ENCODE measurements at places on chromosomes 2 and 18. TPM values are rescaled to one million over a fixed set of nuclear protein-coding genes. Genes with fewer than 3 reads are reported as not detected.

DNA sequence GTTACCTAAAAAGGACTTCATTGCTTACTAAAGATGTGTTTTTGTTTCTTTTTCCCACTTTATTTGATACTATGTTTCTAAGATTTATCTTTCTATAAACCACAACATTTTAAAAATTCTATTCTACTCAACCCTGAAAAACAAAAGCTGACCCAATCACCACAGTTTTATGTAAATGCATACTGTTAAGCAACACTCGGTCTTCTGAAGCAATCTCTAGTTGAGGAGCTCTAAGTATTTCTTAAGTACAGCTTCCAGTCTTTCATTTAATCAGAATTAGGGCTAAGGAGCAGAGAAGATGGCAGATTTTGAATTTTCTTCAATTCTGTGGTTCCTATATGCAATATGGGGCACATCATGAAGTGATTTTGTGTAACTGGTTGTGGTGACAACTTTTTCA is 72.2 kb upstream of the SLC4A10 start:
- no peak overlapping the region for H3K4me3 ChIP-seq
- H3K36me3 ChIP-seq, result no peaks in the 10 kb centered on the region
- no peak overlapping the region for H3K27ac ChIP-seq
- DNase-seq, result no peak

- no peaks in the 10 kb centered on the region for H3K27me3 ChIP-seq
- H3K36me3 ChIP-seq, result peaks cover 8% of the 10 kb centered on the region
- no peak overlapping the region for H3K27ac ChIP-seq
- H3K4me3 ChIP-seq, result no peak overlapping the region
Measured at GRCh38 chr2:53854678-53855077, 5.1 kb downstream of the GPR75 start.

GRCh38 chr2:143524559-143525401 is 395.6 kb downstream of the ARHGAP15 start:
- H3K27ac ChIP-seq, result no peak overlapping the region
- H3K27me3 ChIP-seq, result no peaks in the 10 kb centered on the region
- H3K4me1 ChIP-seq, result peaks cover 16% of the 10 kb centered on the region
- no peak overlapping the region for H3K4me3 ChIP-seq
- DNase-seq, result no peak

- no peak overlapping the region for H3K27ac ChIP-seq
- no peak overlapping the region for H3K4me3 ChIP-seq
- H3K36me3 ChIP-seq, result no peaks in the 10 kb centered on the region
- no peaks in the 10 kb centered on the region for H3K27me3 ChIP-seq
- DNase-seq, result no peak
Measured at GRCh38 chr2:240074545-240074944, 21.2 kb upstream of the OR6B3 start.

DNA sequence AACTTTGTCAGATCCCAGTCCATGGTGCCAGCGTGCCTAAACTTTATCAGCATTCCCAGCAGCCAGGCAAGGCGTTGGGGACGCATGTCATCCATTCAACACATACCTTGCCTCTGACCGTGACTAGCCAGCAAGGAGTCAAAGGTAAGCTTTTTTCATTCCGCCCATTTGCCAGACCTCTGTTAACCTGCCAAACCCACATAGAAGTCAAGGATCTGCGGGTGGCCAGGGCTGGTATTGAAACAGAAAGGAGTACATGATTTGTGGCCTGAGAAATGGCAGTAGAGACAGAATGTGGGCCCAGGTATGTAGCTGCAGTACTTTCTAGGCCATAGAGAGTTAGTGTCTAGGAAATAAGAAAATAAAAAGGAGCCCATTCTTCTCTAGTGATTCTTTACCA is 240.2 kb downstream of the LTBP1 start:
- no peak overlapping the region for H3K4me3 ChIP-seq
- no peaks in the 10 kb centered on the region for H3K4me1 ChIP-seq
- H3K27me3 ChIP-seq, result no peaks in the 10 kb centered on the region
- H3K36me3 ChIP-seq, result no peaks in the 10 kb centered on the region
- H3K27ac ChIP-seq, result no peak overlapping the region
- no peak for DNase-seq

GRCh38 chr18:13300029-13300428 is 81.5 kb downstream of the LDLRAD4 start:
- no peaks in the 10 kb centered on the region for H3K36me3 ChIP-seq
- peaks cover 7% of the 10 kb centered on the region for H3K4me1 ChIP-seq
- H3K27ac ChIP-seq, result no peak overlapping the region
- H3K27me3 ChIP-seq, result no peaks in the 10 kb centered on the region
- DNase-seq, result no peak
- no peak overlapping the region for H3K4me3 ChIP-seq

GRCh38 chr18:35087726-35088125 is 46.5 kb downstream of the MAPRE2 start:
- H3K4me1 ChIP-seq, result no peaks in the 10 kb centered on the region
- no peaks in the 10 kb centered on the region for H3K27me3 ChIP-seq
- H3K27ac ChIP-seq, result no peak overlapping the region
- H3K36me3 ChIP-seq, result peaks cover 3% of the 10 kb centered on the region
- no peak overlapping the region for H3K4me3 ChIP-seq

DNA sequence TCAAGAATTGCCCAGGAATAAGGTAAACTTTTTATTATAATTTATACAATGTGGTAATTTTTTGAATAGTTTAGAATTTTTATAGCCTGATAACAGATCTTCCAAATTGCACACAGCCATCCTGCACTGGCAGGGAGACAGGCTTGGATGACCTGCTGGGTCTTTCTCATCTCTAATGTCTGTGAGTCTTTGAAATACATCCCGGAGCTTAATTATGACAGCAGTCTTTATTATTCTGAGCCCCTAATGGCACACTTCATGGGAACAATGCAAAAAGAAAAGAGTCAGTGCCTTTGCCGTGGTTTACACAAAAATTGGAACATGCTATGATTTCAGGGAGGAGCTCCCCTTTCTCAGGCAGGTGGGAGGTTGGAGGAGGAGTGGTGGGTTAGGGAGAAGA is 71.0 kb downstream of the TMEM182 start:
- H3K27ac ChIP-seq, result no peak overlapping the region
- H3K4me1 ChIP-seq, result no peaks in the 10 kb centered on the region
- no peaks in the 10 kb centered on the region for H3K27me3 ChIP-seq
- H3K4me3 ChIP-seq, result no peak overlapping the region
- DNase-seq, result no peak
- H3K36me3 ChIP-seq, result no peaks in the 10 kb centered on the region

GRCh38 chr2:187296869-187297268 is 151.2 kb downstream of the CALCRL start:
- H3K4me1 ChIP-seq, result no peaks in the 10 kb centered on the region
- H3K27me3 ChIP-seq, result no peaks in the 10 kb centered on the region
- H3K36me3 ChIP-seq, result no peaks in the 10 kb centered on the region
- no peak overlapping the region for H3K27ac ChIP-seq
- no peak for DNase-seq

- H3K4me1 ChIP-seq, result no peaks in the 10 kb centered on the region
- H3K27me3 ChIP-seq, result no peaks in the 10 kb centered on the region
- no peak for DNase-seq
- no peak overlapping the region for H3K4me3 ChIP-seq
- no peaks in the 10 kb centered on the region for H3K36me3 ChIP-seq
Measured at GRCh38 chr2:116754381-116755101, 1060.0 kb upstream of the DDX18 start.

GRCh38 chr18:61699397-61700110 is 193.3 kb downstream of the RNF152 start:
- H3K4me3 ChIP-seq, result no peak overlapping the region
- peaks cover 2% of the 10 kb centered on the region for H3K27me3 ChIP-seq
- H3K27ac ChIP-seq, result no peak overlapping the region
- H3K4me1 ChIP-seq, result no peaks in the 10 kb centered on the region
- no peaks in the 10 kb centered on the region for H3K36me3 ChIP-seq
- no peak for DNase-seq

DNA sequence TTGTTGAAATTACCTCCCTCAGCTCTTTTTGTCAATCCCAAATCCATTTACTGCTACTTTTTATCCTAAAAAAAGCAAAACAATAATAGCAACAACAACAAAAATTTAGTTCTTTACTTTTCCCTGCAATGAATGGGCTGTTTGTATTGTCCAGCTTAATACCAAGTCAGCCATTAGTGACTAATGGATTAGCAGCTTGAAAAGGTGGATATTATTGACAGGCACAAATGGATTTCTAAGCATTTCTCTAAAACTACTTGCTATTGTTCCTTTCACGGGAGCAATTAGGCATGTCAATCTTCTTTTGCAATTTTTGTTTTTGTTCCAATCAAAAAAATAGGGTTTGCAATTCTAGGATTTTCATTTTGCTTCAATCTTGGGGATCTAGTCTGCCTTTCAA is 32.1 kb upstream of the SPAG16 start:
- no peak overlapping the region for H3K27ac ChIP-seq
- H3K36me3 ChIP-seq, result no peaks in the 10 kb centered on the region
- no peak for DNase-seq
- no peak overlapping the region for H3K4me3 ChIP-seq
- H3K4me1 ChIP-seq, result peaks cover 4% of the 10 kb centered on the region

GRCh38 chr2:62727259-62727867 is 21.9 kb downstream of the EHBP1 start:
- DNase-seq, result no peak
- no peak overlapping the region for H3K4me3 ChIP-seq
- no peak overlapping the region for H3K27ac ChIP-seq
- no peaks in the 10 kb centered on the region for H3K36me3 ChIP-seq
- H3K27me3 ChIP-seq, result no peaks in the 10 kb centered on the region

GRCh38 chr2:235757212-235757611 is 263.4 kb downstream of the AGAP1 start:
- H3K27me3 ChIP-seq, result no peaks in the 10 kb centered on the region
- no peak for DNase-seq
- H3K4me3 ChIP-seq, result no peak overlapping the region
- H3K36me3 ChIP-seq, result no peaks in the 10 kb centered on the region

- no peaks in the 10 kb centered on the region for H3K36me3 ChIP-seq
- H3K4me3 ChIP-seq, result no peak overlapping the region
- no peaks in the 10 kb centered on the region for H3K27me3 ChIP-seq
- H3K4me1 ChIP-seq, result no peaks in the 10 kb centered on the region
- no peak overlapping the region for H3K27ac ChIP-seq
- no peak for DNase-seq
Measured at GRCh38 chr2:234719116-234719716, 222.3 kb upstream of the ARL4C start.

GRCh38 chr18:52343138-52343537 is 3.1 kb downstream of the DCC start:
- H3K27ac ChIP-seq, result no peak overlapping the region
- H3K4me1 ChIP-seq, result no peaks in the 10 kb centered on the region
- no peaks in the 10 kb centered on the region for H3K36me3 ChIP-seq
- H3K4me3 ChIP-seq, result no peak overlapping the region
- DNase-seq, result no peak

- no peaks in the 10 kb centered on the region for H3K36me3 ChIP-seq
- H3K27ac ChIP-seq, result no peak overlapping the region
- DNase-seq, result no peak
- peaks cover 10% of the 10 kb centered on the region for H3K4me1 ChIP-seq
- H3K27me3 ChIP-seq, result no peaks in the 10 kb centered on the region
Measured at GRCh38 chr2:206531996-206532543, 88.7 kb downstream of the ADAM23 start.

DNA sequence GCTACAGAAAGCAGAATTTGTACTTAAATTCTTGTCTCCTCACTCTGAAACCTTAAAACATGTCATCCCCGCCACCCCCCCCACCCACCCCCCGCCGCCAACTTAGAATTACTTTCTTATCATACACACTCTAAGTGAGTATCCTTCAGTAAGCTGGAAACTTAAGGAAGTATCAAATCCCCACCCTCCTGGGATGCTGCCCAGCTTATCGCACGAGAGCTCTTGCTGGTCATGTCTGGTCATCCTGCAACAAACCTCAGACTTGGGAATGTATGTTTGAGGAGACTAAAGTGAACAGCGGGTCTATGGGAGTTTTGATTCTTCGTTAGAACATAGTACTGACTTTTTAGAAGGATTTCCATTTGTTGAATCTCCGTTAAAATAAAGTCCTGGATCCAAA is 203.3 kb downstream of the PTGR3 start:
- H3K36me3 ChIP-seq, result no peaks in the 10 kb centered on the region
- H3K27ac ChIP-seq, result no peak overlapping the region
- no peaks in the 10 kb centered on the region for H3K27me3 ChIP-seq
- DNase-seq, result no peak

The RAB12 gene
- total RNA-seq, result 15.8 TPM

The SCN9A gene
- 0.06 TPM for total RNA-seq

The MALT1 gene
- 69.5 TPM for total RNA-seq

The CAVIN2 gene
- 0.26 TPM for total RNA-seq

The DNAH6 gene
- 0.44 TPM for total RNA-seq

The HSPE1 gene
- total RNA-seq, result 72.7 TPM

The HRH4 gene
- 2.7 TPM for total RNA-seq

The COL5A2 gene
- total RNA-seq, result 1.3 TPM
